ENCODE measurements at places on chromosomes 2 and 18.

- DNase-seq, result no peak
These were observed 7.0 kb downstream of the ZSWIM2 start for GRCh38 chr2:186841940-186842339.

DNA sequence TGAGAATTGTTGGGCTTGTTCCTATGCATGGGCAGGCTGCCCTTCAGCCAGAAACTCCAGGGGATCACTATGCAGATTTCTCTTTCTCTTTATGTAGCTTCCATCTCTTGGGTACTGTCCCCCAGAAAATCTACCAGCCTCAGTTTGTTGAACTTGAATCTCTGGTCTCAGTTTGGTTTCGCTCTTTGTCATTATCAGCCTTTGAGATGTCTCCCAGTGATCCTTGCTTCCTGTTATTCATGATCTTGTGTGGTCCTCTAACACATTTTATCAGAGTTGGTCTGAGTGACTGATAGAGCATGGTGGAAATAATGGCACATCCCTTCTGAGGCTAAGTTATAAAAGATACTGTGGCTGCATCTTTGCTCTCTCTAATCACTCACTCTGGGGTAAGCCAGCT lies 7.8 kb downstream of the TMEM87B start:
- DNase-seq, result no peak

GRCh38 chr2:182605166-182605565 lies 110.9 kb upstream of the DNAJC10 start:
- DNase-seq, result no peak

DNA sequence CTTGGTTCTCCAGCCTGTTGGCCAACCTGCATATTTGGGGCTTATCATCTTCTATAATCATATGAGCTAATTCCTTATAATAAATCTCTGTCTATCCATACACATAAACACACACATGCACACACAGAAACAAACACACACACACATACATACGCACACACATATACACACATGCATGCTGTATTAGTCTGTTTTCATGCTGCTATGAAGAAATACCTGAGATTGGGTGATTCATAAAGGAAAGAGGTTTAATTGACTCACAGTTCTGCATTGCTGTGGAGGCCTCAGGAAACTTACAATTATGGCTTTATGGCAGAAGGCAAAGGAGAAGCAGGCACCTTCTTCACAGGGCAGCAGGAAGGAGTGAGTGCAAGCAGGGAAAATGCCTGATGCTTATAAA lies 707.4 kb upstream of the CDH2 start:
- DNase-seq, result no peak

DNA sequence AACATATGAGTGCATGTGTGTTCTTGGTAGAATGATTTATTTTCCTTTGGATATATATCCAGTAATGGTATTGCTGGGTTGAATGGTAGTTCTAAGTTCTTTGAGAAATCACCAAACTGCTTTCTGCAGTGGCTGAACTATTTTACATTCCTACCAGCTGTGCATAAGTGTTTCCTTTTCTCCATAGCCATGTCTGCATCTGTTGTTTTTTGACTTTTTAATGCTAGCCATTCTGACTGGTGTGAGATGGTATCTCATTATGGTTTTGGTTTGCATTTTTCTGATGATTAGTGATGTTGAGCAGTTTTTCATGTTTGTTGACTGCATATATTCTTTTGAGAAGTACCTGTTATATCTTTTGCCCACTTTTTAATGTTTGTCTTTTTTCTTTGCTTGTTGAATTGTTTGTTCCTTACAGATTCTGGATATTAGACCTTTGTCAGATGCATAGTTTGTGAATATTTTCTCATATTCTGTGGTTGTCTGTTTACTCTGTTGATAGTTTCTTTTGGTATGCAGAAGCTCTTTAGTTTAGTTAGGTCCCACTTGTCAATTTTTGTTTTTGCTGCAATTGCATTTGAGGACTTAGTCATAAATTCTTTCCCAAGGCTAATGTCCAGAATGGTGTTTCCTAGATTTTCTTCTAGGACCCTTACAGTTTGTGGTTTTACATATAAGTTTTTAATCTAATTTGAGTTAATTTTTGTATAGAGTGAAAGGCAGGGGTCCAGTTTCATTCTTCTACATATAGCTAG lies 17.6 kb upstream of the KCNE4 start:
- DNase-seq, result no peak

DNA sequence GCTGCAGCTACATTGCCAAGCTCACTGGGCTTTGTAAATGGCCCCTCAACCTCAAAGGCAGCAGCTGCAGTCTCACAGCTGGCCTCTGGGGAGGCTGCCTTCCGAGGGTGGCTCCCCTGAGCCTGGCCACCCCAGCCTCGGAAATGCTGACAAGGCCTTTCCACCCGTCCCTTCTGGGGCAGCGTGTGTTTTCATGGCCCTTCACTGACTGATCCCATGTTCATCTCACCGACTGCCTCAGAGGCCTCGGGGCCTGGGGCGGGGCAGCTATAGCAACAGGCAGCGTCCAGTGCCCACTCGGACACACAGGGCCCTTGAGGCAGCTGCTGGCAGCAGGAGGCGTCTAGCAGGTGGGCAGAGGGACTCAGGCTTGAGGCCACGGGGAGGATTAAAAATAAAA lies 149.7 kb downstream of the GLI2 start:
- DNase-seq, result no peak

- DNase-seq, result no peak
These were observed 101.6 kb upstream of the SIX3 start for GRCh38 chr2:44839771-44840502.

GRCh38 chr2:2332381-2332780 lies 1.3 kb upstream of the MYT1L start:
- DNase-seq, result no peak

- no peak for DNase-seq
These were observed 102.9 kb downstream of the BABAM2 start for GRCh38 chr2:27993402-27993787.

- no peak for DNase-seq
These were observed 63.8 kb downstream of the TMEM237 start for GRCh38 chr2:201579536-201579935.

- DNase-seq, result no peak
These were observed 294.4 kb upstream of the MC4R start for GRCh38 chr18:60667016-60667415.

GRCh38 chr18:43271593-43272432 lies 5.5 kb downstream of the SYT4 start:
- no peak for DNase-seq

DNA sequence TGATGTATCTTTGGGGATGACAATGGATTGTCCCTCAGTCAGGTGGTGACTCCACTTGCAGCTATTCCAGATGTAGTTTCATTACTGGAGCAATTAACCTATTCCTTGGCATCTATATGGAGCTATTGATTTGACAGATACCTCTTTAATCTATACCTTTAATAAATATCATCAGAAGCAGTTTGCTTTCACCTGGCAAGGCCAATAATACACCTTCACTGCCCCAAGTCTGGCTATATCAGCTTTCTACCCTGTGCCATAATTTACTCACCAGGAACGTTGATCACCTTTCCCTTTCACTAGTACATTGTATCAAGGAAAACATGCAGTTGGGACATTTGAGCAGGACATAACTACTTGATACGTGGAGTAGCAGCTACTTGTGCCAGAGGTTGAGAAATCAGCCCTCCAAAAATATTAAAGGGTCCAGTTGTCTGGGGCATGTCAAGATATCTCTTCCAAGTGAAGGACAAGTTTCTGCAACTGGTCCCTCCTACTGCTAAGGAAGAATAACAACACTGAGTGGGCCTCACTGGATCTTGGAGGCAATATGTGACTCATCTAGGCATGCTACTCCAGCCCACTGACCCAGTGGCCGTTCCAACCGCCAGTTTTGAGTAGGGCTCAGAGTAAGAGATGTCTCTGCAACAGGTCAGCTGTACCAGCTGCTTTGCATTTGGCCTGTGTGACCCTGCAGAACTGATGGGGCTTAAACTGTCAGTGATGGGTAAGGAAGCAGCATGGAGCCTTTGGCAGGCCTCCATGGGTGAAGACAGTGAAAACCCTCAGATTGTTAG lies 67.0 kb downstream of the PSMG2 start:
- DNase-seq, result no peak

DNA sequence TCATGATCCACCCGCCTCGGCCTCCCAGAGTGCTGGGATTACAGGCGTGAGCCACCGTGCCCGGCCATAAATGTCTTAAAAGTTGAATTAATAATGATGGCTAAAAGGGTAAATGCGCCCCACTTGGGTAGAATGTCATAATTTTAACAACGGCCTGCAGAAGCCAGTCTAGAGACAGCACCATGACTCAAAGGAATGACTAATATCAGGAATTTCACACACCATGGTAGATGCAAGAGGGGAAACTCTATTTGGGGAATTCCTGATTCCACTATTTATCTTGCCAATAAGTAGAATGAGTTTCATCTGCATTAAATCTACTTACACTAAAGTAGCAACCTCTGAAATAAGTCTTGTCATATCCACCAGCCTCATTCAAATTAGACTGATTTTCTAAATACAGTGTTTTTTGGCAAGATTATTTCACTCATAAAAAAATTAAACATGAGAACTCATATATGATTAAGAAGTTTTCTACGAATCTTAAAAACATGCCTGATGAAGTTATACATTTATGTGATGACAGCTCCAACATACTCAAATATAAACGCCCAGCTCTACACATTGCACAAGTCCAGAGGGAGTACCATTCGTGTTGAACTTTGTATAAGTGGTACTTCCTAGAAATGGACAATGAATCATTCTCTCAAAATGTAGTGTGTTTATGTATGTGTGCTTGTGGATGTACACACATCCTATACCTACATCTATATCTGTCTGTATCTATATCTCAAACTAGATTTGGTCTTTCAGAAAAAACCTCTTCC lies 309.7 kb downstream of the IRS1 start:
- no peak for DNase-seq

- DNase-seq, result no peak
These were observed 101.7 kb upstream of the FZD7 start for GRCh38 chr2:201931951-201932350.

GRCh38 chr2:33614190-33614589 lies 15.1 kb upstream of the FAM98A start:
- no peak for DNase-seq

GRCh38 chr18:45049578-45050319 lies 369.1 kb downstream of the SETBP1 start:
- DNase-seq, result no peak

- DNase-seq, result no peak
These were observed 184.6 kb upstream of the SRD5A2 start for GRCh38 chr2:31765078-31765945.

DNA sequence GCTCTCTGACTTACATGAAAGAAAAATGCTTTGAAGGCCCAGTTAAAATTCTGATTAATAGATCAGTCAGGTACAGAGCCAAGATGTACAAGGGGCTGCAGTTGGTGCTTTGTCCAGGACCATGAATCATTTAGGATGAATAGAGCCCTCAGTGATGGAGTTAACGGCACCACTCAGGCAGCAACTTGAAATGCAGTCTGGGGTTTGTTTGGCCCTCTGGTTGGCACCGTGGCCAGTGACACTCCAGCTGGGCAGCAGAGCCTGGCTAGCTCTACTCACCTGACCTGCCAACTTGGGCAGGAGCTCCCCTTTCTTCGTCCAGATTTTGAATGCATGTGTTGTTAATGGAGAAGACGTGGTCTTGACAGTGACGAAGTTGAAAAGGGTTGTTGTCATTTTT lies 493.0 kb upstream of the ACVR2A start:
- DNase-seq, result no peak

- DNase-seq, result no peak
These were observed 206.1 kb upstream of the HDAC4 start for GRCh38 chr2:239606741-239607516.

GRCh38 chr2:170262343-170262742 lies 84.4 kb downstream of the MYO3B start:
- DNase-seq, result no peak

GRCh38 chr18:56662502-56662901 lies 11.3 kb downstream of the WDR7 start:
- no peak for DNase-seq

GRCh38 chr2:106982350-106982749 lies 96.4 kb upstream of the ST6GAL2 start:
- DNase-seq, result no peak

- no peak for DNase-seq
These were observed 9.5 kb downstream of the RALB start for GRCh38 chr2:120262150-120262549.

DNA sequence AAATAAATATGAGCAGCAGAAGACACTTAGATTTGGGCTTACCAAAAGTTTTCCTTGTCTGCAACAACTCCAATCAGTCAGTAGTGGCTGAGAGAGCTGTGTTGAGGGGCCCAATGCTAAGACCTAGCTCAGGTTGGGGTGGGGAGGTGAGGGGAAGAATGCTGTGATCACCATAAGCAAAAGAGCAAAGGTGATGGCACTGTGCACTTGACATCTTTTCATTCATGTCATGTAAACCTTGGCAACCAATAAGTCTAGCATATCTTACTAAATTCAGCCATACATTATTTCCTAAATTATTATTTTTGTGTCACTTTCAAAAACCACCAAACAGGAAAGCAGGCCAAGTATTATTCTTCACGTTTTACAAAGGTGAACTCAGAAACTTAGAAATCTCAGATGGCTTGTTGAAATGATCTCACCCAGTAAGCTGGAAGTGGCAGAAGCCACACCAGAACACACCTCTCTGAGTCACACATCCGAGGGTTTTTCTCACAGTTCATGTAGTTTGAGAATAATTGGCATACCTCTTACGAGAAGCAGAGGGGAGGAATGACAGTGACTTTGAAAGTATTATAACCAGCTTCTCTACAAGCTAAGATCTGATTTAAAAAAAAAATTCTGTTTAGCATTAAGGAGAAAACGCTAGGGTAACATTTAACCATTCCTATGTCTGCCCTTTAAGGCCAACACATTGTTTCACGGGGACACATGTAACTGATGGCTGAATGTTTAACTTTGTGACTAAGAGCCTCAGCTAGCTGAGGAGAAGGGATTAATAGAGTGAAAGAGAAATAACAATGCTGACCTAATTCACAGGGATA lies 43.3 kb upstream of the SETBP1 start:
- no peak for DNase-seq

- no peak for DNase-seq
These were observed 1170.4 kb upstream of the ZEB2 start for GRCh38 chr2:145690183-145690778.

- DNase-seq, result no peak
These were observed 521 bp upstream of the PROM2 start for GRCh38 chr2:95273566-95274290.

DNA sequence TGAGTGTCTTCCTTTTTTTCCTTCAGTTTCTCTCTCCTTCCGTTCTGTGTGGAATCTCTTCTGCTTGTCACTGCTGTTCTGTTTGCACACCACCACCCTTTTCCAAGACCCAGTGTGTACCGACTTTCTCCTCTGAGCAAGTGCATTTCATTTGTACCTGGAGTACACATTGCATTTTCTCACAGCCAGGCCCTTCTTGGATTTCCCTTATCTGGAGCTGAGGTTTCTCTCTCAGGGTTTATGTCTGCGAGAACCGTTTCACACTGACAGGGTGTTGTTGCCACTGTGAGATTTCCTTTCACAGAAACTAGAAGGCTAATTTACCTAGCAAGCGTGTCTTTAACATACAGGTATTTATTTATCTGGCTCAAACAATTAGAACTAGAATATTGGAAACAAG lies 26.2 kb downstream of the NCOA1 start:
- DNase-seq, result no peak

DNA sequence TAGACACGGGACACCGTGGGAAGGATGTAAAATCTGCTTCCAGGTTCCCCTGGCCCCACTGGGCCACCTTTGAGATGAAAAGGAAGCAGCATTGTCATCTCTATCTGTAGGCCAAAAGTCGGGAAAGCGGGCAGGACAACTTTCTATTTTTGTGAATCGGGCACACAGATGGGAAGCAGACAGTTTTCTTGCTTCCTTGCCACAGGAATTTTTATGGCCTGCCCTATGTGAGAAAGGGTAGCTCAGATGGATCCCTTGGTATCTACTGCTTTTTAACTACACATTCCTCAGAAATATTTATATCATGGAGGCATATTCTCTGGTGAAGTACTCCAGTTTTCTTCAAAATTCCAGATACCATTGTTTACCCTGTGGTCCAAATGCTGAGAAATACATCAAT lies 735.5 kb downstream of the CBLN2 start:
- DNase-seq, result no peak

Data from cortex of kidney (tissue), 1 donor.